ENCODE measurements at places on chromosomes 2 and 18.

- DNase-seq: no peak
These were observed 599.9 kb downstream of the RNF144A start for GRCh38 chr2:7517088-7517487.

- DNase-seq: no peak
These were observed 570.6 kb upstream of the GCFC2 start for GRCh38 chr2:76281156-76281841.

GRCh38 chr18:24369426-24369825, 28.2 kb downstream of the OSBPL1A start:
- DNase-seq: no peak

GRCh38 chr18:43396266-43396665, 119.0 kb upstream of the SYT4 start:
- no peak for DNase-seq

DNA sequence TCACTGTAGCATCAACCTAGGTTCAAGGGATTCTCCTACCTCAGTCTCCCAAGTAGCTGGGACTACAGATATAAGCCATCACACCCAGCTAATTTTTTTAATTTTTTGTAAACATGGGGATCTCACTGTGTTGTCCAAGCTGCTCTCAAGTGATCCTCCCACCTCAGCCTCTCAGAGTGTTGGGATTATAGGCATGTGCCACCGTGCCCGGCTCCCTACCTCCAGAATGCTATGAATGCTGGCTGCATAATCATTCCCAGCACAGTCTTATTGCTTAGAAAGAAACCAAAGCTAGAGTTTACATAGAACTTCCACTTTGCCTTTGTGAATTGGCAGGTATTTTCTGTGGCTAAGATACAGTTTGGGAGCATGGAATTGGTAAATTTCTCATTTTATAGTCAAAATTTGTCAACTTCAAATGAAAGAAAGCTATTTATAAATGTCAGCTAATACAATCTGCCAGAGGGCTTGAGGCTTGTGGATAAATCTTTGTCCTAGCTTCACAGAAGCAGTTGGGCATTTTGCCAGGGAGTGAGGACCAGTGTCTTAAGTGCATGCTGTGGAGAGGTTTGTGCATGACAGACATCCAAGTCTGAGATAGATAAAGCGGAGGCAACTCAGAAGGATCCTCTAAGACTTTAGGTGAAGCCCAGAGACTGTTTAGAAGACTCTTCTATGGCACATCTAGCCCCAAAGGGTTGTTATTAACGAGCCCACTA, 175.4 kb downstream of the ANTXR1 start:
- DNase-seq: no peak

DNA sequence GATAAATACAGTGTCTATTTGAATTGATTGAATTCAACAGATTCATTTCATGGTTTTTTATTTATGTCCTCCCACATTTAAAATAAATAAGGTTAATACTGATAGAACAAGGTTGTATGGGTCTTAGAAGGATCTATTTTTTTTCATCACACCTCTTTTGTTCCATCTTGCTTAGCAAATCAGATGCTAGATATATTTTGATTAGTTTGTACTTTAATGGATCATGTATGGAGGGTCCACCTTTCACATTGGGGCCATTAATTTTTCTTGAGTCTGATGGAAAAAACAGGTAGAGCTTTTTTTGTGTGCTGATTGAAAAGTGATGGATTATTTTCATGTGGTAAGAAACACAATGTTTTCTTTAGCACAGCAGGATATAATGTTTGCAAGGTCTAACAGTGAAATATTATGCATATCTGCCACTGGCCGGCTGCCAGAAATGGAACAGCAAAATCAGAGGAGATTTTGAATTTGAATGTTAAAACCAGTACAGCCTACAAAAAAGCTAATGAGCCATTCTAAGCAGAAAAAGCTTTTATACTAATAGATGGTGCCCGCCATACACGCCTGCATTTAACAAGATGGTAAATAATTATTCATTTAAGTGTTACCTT, 188.1 kb upstream of the ETAA1 start:
- DNase-seq: no peak

- DNase-seq: no peak
These were observed 448 bp downstream of the IMPA2 start for GRCh38 chr18:11981543-11982366.
